Myocyte (in vitro differentiated cells): ENCODE measurements at places on chromosomes 4 and X. TPM values are rescaled to one million over a fixed set of nuclear protein-coding genes. Genes with fewer than 3 reads are reported as not detected.

- DNase-seq: no peak
Observed at GRCh38 chrX:48833542-48834138, 1.8 kb downstream of the PCSK1N start.

GRCh38 chr4:38857354-38858096 lies 908 bp upstream of the TLR6 start:
- DNase-seq: peak; percentile 69

VCX3B gene
- total RNA-seq: not detected in 2 replicates

- DNase-seq: no peak
Observed at GRCh38 chrX:44971674-44972073, 98.7 kb downstream of the KDM6A start.

DNA sequence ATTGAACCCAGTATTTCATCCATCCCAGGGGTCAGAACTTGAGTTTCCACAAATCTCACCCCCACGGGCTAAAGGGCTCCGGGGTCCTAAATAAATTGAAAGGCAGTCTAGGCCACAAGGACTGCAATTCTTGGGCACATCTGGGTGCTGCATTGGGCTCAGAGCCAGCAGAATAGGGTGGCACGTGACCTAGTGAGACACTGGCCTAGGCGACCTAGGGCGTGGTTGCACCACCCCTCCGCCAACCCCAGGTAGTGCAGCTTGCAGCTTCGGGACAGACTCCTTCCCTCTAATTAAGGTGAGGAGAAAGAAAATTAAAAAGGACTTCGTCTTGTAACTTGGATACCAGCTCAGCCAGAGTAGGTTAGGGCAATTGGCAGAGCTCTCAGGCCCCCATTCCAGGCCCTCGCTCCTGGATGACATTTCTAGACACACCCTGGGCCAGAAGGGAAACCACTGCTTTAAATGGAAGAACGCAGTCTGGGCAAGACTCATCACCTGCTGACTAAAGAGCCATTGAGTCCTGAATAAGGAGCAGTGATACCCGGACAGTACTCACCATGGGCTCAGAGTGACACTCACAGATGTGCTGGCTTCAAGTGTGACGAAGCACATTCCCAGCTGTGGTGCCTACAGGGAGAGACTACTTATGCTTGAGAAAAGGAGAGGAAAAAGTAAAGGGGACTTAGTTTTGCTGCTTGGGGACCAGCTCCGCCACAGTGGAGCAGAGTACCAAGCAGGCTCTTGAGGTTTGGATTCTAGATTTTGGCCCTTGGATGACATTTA lies 735.4 kb downstream of the FSTL5 start:
- peak; percentile 82 for DNase-seq

GRCh38 chr4:71095545-71095944 lies 102.1 kb downstream of the DCK start:
- DNase-seq: no peak

- DNase-seq: no peak
Observed at GRCh38 chr4:23114538-23114937, 421.8 kb downstream of the GBA3 start.

- no peak for DNase-seq
Observed at GRCh38 chr4:4339504-4340085, 47.3 kb upstream of the NSG1 start.

FGB gene
- not detected in 2 replicates for total RNA-seq

GRCh38 chr4:110198435-110199416 lies at the start of gene ELOVL6:
Gene ELOVL6, minus strand, starts transcription at chr4:110198615. Its CDS starts 280 bp downstream, at chr4:110198335.
- peak; percentile 79 for DNase-seq

LRRC66 gene
- 0.94 and 2.2 TPM in 2 replicates for total RNA-seq

UGDH gene
- 48.0 and 58.2 TPM in 2 replicates for total RNA-seq

DNA sequence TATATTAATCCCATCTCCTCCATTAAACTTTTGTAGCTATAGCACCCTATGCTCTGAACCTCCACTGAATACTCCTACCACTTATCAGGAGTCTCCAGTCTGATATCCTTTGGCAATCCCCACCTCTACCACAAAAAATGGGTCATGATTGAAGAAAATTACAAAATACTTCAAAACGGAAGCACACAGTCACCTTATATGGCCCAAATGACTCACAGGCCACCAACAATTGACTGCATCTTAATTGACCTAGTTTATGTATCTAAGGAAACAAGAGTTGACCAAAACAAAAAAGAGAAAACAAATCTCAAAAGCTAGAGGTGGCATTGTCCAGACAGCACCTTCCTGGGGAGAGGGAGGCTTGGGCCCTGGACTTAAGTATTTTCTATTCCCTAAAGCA lies 120.0 kb upstream of the DIAPH2 start:
- DNase-seq: no peak

GRCh38 chr4:14008494-14008893 lies 381.0 kb upstream of the BOD1L1 start:
- no peak for DNase-seq

- no peak for DNase-seq
Observed at GRCh38 chr4:89829470-89830138, 7.4 kb downstream of the SNCA start.

SULT1E1 gene
- not detected in 2 replicates for total RNA-seq

GAGE1 gene
- not detected in 2 replicates for total RNA-seq

DNA sequence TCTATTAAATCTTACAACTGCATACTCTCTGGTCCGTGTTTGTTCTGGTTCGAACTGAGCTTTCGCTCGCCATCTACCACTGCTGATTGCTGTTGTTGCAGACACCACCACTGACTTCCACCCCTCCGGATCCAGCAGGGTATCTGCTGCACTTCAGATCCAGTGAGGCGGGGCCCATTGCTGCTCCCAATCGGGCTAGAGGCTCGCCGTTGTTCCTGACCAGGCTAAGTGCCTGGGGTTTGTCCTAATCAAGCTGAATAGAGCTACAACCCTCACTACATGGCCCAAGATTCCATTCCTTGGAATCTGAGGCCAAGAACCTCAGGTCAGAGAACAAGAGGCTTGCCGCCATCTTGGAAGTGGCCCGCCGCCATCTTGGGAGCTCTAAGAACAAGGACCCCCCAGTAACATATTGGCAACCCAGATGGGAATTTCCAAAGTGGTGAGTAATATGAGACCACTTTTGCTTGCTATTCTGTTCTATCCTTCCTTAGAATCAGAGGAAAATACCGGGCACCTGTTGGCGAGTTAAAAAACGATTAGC lies 43.3 kb downstream of the ENOPH1 start:
- no peak for DNase-seq

- no peak for DNase-seq
Observed at GRCh38 chr4:124839786-124840390, 127.4 kb upstream of the ANKRD50 start.

- DNase-seq: no peak
Observed at GRCh38 chr4:38330321-38330720, 333.7 kb upstream of the KLF3 start.

TEX13C gene
- not detected in 2 replicates for total RNA-seq

GRCh38 chrX:102043380-102043779 lies 82.1 kb upstream of the TCEAL2 start:
- no peak for DNase-seq

- DNase-seq: peak; percentile 56
Observed at GRCh38 chrX:153449368-153450113, 3.7 kb upstream of the TREX2 start.

DNA sequence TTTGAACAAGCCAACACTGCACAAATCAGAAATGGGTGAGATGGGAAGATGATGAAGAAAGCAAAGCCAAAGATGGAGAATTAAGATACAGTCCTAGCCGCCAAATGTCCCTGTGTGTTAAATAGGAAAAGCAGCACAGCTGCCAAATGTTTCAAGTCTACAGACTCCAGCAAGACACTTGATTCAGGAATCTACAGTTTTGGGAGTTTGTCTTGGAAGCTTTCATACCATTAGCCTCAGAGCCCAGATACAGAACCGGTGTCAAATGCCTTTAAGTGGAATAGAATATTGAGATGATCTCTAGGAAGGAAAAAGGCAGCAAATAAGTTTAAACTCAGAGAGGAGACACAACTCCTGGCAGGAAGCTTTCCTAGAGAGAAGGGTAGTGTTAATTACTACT lies 30.3 kb downstream of the OPHN1 start:
- no peak for DNase-seq

- DNase-seq: no peak
Observed at GRCh38 chr4:53841711-53842110, 222.7 kb downstream of the CHIC2 start.

DNA sequence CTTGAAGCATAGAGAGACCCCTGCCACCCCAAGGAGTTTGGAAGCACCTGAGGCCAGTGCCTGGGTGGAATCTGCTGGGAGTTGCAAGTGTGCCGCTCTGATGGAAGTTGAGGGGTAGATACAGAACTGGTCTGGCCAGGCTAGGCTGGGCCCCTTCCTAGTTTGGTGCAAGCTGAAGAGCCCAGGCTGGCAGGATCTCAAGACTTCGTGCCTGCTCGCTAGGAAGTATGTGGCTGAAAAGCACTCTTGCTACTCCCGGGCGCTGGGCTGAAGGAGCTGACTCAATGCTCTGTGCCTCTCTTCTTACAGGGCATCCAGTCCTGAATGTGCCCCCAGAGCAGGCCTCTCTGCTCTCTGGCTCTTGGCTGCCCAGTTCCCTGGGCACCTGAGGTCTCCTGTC lies 51.7 kb upstream of the PJA1 start:
- no peak for DNase-seq

OTUD6A gene
- not detected in 2 replicates for total RNA-seq

PKD2 gene
- total RNA-seq: 38.9 and 41.7 TPM in 2 replicates

DNA sequence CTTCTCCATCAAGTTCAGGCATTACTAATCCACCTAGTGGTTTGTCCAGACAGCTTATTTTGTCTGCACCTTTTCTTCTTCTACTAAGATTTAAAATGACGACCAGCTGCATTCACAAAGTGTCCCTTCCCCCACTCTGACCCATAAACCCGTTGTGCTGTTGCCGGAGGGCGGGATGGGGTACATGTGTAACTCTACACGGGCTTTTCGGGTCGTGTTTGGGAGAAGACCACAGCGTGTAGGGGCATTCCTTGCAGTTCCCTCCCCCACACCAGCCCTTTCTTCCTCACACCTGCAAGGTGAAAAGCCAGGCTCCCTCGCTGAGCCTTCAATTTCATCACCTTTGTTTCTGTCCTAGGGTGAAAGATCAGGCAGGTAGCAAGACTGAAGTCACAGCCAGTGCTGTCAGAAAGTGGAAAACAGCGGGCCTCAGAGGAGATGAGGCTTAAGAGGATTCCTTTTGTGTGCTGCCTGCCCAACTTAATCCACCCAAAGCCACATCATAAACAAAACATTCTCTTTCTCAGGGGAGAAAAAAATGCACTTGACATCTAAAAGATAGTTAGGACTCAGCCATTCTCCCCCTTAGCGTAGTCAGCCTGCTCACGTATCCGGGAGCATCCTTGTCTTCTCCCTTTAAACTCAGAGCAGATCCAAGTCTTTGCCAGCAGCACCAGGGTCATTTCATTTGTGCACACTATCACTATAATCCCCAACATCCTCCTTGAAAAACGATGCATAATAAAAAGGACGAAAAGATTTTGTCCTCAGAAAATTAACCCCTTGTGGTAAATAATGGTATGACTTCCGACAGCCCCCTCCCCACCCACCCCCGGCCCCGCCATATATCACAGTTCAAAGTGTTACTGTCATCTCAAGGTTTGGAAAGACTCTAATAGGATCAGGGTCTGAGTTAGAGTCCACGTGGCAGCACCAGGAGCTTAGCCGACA lies 599.0 kb downstream of the RAB28 start:
- DNase-seq: no peak

DNA sequence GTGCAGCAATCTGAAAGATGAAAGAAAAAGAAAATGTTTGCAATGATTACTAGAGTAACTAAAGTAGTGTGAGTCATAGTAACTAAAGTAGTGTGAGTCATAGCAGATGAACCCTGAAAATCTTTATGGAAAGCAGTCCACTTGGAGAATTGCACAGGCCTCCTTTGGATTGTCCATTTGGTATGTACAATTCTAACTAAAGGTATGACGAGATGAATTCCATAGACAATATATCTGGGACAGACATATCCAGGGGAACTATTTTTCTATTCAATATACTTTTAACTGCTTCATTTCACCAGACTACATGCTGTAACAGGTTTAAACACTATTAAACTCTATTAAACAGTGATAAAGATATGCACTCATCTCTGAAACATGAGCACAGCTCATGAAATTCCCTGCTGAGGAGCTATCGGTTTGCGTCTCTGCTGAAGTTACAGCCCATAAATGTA lies 798.7 kb downstream of the PCDH7 start:
- DNase-seq: peak; percentile 0

SSX1 gene
- total RNA-seq: not detected in 2 replicates

DNA sequence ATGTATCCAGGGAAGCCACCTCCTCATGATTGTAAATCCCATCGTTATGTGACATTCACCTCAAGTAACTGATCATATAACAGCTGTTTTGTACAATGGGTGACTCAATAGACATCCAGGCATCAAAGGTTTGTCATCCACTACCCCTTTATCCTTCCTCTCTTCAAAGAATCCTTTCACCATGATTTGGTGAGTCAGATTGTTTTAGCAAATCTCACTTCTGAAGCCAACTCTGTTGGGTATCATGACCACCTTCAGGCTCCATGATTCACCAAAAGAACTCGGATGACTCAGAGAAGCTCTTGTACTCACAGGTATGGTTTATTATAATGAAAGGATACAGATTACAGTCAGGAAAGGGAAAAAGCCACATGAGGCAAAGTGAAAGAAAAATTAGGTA lies 132.1 kb downstream of the PWWP3B start:
- no peak for DNase-seq

- peak; percentile 45 for DNase-seq
Observed at GRCh38 chr4:55947912-55948725, 626 bp upstream of the CEP135 start.

TRO gene
- 66.2 and 78.0 TPM in 2 replicates for total RNA-seq

GRCh38 chr4:1541449-1542225 lies 135.4 kb upstream of the NKX1-1 start:
- no peak for DNase-seq

DNA sequence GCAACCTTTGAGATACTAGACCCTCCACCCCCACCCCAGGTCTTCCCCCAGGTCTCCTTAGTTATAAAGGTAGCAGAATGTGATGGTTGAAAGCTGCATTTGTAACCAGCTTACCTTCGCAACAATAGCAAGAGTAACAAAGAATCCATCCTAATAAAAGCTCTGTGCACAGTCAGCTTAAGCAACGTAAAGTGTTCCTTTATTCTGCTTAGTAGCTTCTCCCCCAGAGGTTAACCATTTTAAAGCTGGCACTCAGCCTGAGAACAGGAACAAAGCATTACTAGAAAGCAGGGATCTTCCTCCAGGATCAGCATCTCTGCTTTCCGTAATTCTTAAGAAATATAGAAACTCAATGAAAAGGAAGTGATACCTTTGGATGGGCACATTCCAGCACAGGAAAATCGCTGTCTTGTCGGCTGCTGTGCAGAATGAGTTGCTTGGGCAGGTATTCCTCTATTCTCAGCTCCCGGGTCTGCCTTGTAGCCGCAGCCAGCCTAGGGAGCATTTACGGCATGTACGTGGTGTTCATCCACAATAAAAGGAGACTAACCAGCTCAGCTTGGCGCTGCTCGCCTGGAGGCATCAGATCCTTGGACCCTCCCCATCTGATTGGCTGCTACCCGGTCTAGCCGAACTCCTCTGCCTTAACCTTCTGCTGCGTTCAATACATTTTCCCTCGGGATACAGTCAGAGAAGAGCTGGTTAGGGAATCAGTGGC lies 113.0 kb upstream of the TLR3 start:
- no peak for DNase-seq

DNA sequence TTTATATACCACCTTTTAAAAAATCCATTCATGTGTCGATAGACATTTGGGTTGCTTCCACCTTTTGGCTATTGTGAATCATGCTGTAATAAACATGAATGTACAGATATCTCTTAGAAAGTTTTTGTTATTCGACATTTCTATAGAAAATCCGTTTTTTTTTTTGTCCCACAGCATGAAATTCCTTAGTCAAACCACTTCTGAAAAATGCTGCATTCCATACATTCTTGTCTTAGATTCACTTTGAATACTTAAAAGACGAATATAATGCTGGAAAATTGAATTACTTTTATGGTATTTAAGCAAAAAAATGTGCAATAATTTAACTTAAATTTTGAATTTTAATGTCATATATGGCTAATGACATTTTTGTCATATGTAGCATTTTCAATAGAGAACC lies 1345.5 kb downstream of the TECRL start:
- no peak for DNase-seq
